ENCODE measurements at places on chromosomes 13 and 19. TPM values are rescaled to one million over a fixed set of nuclear protein-coding genes. Genes with fewer than 3 reads are reported as not detected.

DNA sequence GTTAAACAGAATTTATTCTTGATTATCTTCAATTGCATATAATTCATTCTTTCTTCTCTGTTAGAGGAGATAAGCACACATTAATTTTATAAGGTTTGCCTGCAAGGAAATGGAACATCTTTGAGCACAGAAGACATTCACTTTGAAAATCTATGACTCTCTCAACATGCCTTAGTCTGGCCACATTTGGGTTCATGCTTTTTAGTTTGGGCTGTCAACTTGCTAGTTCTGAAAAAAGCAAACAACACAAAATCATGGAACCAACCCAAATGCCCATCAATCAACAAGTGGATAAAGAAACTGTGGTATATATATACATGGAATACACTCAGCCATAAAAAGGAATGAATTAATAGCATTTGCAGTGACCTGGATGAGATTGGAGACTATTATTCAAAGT, 71.5 kb downstream of the CYSLTR2 start:
- DNase-seq: no peak

GRCh38 chr19:55443045-55443823, at the start of gene SHISA7:
TSS of gene SHISA7 (minus strand) at chr19:55443300. CDS start at chr19:55442863, 437 bp downstream.
- DNase-seq: no peak

GRCh38 chr13:40145139-40145538, 489.7 kb downstream of the COG6 start:
- no peak for DNase-seq

GRCh38 chr19:28609944-28610343, 603.0 kb downstream of the UQCRFS1 start:
- no peak for DNase-seq

GRCh38 chr13:112145551-112146360, 78.8 kb downstream of the SOX1 start:
- DNase-seq: peak; percentile 13

DNA sequence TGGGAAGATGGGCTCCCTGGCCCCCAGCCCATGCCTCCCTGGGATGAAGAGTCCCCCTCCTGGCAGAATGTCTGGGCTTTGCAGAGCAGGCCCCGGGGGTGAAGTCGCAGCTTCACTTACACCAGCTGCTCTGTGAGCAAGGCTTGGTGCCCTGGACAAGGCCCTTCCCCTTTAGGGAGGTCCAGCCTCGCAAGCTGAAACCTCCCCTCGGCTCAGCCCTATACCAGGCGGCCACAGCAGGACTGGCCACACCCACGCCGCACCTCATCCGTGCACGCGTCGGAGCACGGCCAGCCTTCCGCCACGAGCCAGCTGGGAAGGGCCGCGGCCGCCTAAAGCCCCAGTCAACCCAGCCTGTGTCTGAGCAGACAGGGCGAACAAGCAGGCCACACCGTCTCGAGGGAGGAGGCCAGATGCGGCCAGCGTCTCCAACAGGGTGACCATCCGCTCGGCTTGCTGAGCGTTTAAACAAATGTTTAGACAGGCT, 83.2 kb upstream of the MCF2L start:
- no peak for DNase-seq

DNA sequence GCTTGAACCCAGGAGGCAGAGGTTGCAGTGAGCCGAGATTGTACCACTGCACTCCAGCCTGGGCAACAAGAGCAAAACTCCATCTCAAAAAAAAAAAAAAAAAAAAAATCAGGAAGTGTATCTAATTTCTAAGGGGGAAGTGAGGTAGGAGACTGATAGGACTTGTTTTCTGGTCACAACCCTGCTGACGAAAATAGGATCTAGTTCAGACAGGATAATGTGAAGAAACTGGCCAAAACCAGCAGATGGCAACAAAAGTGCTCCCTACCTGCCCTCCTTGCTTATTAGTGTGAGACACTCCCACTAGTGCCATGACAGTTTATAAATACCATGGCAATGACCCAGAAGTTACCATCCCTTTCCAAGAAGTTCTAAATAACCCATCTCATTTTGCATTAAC, 36.0 kb upstream of the KPNA3 start:
- DNase-seq: no peak

DNA sequence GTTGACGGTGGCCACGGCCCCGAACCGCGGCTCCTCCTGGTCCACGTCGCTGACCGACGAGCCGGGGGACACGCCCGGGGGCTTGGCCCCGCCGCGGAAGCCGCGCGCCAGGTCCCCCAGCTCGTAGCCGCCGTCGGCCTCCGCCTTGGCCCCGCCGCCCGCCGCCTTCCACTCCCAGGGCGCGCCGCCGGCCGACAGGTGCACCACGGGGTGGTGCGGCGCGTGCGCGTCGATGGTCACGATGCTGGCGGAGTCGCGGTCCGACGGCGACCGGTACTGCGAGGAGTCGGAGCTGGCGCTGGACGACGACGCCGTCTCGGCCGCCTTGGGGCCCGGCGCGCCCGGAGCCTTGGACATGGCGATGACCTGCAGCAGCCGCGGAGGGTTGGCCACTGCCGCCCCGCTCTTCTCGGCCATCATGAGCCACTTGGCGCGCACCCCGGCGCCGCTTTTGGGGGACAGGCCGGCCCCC, 9.0 kb downstream of the PLPPR3 start:
- no peak for DNase-seq

Gene CEACAM5
- total RNA-seq: 18.1 TPM
